CD4-positive, alpha-beta T cell treated with Interleukin-17A for 4 hours (primary cell): ENCODE measurements at places on chromosomes 6 and 20.

- DNase-seq = no peak
Observed at GRCh38 chr20:44203161-44203560, 7.4 kb downstream of the OSER1 start.

GRCh38 chr6:17932330-17932852 lies 55.0 kb downstream of the KIF13A start:
- DNase-seq = no peak

- peak; percentile 41 for DNase-seq
Observed at GRCh38 chr6:90127595-90127994, 169.0 kb downstream of the BACH2 start.

GRCh38 chr6:128929869-128930268 lies 46.9 kb downstream of the LAMA2 start:
- DNase-seq = no peak

- no peak for DNase-seq
Observed at GRCh38 chr6:21741221-21742109, 147.9 kb downstream of the SOX4 start.

GRCh38 chr6:121531658-121532169 lies 96.3 kb downstream of the GJA1 start:
- DNase-seq = no peak

DNA sequence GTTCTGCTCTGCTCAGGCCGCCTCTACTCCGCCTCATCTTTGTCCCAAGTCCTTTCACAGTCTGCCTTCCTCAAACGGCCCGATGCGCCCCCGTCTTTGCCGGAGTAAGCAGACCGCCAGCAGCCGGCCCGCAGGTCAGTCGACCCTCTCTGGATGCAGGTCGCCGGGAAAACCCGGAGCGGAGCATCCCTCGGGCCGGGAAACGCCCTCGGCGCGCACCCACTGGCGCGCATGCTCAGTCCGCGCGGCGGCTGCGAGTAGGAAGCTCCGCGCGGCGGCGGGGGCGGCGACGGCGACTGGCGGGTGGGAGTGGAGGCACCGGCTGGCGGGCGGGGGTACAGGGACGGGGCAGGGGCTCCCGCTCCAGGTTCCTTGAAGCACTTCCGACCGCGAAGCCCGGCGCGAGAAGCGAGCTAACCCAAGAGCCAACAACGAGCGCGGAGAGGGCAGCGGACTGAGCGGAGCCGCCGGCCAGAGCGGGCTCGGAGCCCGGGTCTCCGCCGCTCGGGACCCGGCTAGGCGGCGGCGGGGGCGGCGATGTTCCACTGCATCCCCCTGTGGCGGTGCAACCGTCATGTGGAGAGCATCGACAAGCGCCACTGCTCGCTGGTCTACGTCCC lies at the start of gene LRRC1:
Gene LRRC1, plus strand, starts transcription at position 286 of the 620 bp plus-strand sequence. Its CDS starts 252 bp downstream, at position 538.
- DNase-seq = peak; percentile 91

DNA sequence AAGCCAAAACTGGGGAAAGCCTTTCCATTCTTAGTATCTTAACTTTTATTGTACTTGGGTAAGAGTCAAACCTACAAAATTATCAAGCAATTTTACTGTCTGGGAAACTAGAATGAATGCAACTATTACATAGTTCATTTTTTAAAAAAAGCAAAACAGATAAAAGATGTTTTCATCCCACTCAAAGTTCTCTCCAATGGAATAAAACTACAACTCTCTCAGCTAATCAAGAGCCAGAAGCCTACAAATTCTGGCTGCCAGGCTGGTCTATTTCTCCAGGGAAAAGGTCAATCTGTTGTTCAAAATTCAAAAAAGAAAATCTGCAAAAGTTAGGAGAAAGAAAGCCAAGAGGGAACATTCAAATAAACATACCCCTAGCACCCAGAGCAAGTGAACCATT lies 56.2 kb downstream of the COL12A1 start:
- no peak for DNase-seq
